Natural killer cell treated with Interleukin-12 subunit alpha and Interleukin-12 subunit beta and Interleukin-15 and Interleukin-18, amount 100 ng/mL, for 72 hours (primary cell): ENCODE measurements at places on chromosomes 12 and 14.
A peak's percentile ranks its signal among the peaks of the same experiment; 100 is the strongest.

DNA sequence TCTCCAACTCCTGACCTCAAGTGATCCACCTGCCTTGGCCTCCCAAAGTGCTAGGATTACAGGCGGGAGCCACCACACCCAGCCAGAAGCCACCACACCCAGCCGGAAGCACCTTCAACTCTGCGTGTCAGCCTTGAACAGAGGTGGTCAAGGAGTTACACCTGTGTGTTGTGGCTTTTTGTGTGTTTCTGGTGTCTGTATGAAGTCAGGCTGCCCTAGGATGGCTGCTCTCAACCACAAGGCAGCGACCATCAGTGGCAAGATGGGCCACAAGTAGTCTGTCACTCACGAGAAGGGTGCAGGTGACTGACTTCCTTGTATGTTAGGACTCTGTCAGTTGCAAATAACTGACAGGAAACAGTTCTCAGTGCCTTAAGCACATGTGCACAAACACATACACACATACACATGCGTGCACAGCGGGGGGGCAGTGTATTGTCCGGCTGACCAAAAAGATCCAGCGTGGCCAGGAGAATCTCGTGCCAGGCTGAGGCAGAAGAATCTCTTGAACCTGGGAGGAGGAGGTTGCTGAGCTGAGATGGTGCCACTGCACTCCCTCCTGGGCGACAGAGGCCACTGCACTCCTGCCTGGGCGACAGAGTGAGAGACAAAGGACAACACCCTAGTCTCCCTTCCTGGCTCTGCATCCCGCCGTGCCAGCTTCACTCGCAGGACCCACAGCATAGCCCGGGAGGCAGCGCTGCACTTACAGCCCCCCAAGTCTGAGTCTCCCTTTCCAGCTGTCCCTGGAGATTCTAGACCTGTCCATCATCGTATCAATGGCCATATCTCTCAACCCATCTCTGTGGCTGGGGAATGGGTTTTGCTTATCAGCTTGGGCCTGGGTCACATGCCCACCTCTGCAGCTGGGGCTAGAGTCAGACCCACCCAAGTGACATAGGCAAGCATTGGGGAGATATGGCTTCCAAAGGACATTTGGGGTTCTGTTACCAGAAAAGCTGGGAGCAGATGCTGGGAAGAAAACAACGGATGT is 13.7 kb downstream of the P2RX4 start:
- no peak for DNase-seq

- DNase-seq = no peak
These were observed 24.9 kb upstream of the CHGA start for GRCh38 chr14:92897922-92898565.

DNA sequence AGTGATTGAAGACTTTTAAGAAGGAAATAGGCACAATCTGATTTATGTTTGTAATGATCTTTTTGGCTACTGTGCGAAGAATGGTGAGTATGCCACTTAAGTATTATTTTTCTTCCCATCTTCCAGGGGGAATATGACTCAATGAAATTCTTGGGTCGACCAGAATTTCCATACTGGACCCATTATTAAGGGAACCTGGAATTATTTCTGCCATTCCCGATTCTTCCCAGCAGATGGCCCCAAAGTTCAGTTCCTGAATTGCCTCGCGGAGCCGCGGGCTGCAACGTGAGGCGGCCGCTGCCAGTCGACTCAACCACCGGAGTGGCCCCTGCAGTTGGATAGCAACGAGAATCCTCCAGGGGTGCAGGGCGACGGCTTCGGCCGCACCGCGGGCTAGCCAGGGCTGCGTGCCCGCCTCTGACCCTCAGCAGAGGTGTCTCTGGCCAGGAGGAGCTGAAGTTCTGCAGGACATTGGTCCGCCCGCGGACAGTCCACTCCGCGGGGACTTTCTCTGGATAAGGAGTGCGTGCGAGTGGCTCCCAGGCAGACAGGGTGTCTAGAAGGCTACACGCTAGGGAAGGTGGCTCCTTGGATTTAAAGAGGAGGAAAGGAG is 628 bp upstream of the TSHR start:
- peak; percentile 84 for DNase-seq

DNA sequence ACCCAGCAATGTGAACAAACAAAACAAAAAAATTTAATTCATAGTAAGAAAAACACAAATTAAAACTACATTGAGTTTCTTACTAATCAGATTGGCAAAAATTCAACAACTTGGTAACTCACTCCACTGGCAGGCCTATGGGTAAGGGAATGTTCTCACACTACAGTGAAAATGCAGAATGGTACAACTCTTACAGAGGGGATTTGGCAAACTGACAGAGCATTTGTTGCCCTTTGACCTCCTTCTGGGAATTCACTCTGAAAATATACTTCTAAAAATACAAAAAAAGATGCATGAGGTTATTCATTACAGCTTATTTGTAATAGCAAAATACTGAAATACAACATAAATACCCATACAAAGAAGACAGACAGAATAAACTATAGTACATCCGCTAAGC is 32.8 kb downstream of the ABCD2 start:
- no peak for DNase-seq

DNA sequence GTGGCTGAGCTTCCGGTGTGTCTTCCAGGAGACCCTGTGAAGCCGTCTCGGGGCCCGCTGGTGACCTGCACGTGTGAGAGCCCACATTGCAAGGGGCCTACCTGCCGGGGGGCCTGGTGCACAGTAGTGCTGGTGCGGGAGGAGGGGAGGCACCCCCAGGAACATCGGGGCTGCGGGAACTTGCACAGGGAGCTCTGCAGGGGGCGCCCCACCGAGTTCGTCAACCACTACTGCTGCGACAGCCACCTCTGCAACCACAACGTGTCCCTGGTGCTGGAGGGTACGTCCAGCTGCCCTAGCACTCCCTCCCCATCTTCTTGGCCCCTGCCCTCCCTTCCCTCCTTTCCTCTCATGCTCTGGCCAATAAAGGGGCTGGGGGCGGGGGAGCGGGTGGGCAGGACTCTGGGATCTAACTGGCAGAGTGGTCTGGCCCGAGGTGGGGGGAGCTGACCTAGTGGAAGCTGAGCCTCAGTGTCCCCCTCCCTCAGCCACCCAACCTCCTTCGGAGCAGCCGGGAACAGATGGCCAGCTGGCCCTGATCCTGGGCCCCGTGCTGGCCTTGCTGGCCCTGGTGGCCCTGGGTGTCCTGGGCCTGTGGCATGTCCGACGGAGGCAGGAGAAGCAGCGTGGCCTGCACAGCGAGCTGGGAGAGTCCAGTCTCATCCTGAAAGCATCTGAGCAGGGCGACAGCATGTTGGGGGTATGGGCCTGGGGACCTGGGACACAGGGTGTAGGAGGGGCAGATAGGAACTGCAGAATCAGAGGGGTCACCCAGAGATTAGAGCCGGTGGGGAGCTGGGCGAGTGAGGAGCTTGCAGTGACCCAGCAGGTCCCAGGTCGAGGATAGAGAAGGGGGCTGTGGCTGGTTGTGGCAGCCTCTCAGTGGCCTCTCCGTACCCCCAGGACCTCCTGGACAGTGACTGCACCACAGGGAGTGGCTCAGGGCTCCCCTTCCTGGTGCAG is 6.0 kb downstream of the ACVRL1 start:
- DNase-seq = no peak

DNA sequence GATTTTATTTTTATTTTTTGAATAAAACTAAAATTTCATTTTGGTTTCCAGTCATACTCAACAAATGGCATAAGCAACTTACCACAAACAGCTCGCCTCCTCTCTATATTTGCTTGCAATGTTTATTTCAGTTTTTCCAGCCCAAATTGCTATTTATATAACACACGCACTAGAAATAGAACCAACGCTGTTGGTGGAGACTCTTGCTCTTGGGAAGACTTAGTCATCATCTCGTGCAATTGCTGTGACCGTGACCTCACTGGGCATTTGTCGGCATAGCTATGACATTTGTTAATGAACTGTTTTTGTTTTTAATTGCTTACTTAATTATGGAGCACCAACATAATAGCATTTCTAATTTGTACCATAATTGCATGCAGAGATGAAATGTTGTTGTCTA is 153.1 kb upstream of the OTX2 start:
- no peak for DNase-seq

DNA sequence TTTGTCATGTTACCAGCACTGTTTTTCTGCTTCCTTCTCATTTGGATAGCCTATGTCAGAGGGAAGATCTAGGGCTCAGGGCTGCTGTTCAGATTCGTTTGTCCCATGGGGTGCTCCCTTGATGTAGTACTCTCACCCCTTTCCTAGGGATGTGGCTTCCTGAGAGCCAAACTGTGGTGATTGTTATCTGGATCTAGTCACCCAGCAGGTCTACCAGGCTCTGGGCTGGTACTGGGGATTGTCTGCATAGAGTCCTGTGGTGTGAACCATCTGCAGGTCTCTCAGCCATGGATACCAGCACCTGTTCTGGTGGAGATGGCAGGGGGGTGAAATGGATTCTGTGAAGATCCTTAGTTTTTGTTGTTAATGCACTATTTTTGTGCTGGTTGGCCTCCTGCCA is 5.5 kb upstream of the SERPINA11 start:
- DNase-seq = no peak

- no peak for DNase-seq
These were observed 543.4 kb downstream of the RPL10L start for GRCh38 chr14:46108228-46108627.

DNA sequence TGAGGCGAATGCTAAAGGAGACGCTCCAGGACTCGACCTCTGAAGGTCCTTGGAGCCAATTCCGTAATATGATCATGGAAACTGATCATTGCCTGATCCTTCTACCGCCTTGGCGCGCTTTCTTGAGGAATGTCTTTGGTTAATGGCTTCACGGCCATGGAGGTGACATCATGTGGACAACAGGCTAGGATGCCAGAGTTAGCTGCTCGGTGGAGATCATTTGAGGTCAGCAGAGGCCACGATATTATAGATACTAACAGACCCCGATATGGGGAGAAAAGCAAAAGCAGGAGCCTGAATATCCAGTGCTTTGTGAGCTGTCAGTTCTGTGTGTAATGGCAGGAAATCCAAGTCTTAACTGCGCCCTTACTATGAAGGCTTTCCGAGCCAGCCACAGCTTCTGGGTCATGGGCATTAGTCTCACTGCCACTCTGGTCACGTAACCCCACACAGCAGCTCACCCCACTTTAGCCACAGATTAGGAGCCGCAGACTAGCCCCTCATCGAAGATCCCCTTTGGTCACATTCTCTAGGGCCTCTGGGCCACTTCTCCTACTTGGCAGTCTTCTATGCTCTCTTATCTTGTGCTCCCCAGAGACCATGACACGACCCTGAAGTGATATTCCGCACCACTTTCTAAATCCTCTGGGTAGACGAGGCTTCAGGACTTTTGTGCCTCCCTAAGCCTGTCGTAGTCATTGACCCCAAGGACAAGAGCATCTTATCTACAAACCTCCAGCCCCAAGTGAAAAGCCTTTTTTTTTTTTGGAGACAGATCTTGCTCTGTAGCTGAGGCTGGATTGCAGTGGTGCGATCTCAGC is 724 bp upstream of the CS start:
- DNase-seq = no peak

- no peak for DNase-seq
These were observed 100.7 kb downstream of the LRRK2 start for GRCh38 chr12:40325349-40325960.

DNA sequence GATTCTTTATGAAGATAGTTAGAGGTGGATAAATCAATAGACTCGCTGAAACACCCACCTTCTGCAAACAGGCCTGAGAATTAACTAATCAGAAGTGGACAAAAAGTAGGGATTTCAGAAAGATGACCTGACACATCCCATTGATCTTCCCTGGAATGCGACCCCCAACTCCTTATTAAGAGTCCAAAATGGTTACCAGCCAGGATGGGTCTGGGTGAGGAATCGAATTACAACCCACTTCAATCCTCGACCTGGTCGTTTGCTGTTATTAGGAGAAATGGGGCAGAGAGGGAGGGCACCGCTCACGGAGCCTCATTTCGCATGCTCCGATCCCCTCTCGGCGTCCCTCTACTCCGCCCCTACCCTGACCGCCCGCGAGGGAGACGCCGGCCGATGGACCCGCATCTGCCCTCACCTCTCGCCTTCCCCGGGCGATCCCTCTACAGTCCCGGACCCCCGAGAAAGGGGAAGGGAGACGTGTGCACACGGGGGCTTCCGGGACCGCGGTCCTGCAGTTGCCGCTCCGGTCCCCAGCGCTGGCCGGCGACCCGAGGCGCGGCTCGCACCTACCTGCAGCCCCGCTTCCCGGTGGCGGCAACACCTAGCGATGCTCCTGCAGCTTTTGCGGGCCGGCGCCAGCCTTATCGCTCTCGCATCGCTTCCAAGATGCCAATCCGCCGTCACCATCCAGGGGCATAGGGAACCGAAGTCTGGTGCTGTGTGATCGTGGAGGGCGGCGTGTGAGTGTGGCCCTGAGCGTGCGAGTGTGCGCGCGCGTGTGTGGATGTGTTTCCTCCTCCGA is 69.3 kb upstream of the USP15 start:
- no peak for DNase-seq

DNA sequence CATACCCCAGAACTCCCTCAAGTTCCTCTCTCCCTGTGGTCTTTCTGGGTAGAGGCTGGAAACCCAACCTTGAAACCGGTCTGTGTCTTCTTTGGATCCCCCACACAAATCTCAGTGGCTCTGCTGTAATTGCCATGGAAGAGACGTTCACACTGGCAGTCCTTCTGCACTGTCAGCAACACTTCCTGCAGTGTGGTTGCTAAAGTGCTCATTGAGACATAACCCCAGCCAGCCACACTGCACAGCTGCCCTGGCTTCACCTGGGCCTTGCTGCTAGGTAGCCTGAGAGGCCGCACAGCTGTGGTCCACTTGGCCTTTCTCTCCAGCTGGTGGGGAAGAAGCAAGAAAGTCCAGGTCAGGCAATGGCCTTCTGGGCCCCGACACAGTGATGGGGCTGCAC is 2.4 kb downstream of the GZMH start:
- DNase-seq = no peak

- no peak for DNase-seq
These were observed 3.9 kb downstream of the CD163 start for GRCh38 chr12:7499636-7500035.

- DNase-seq = no peak
These were observed 83.2 kb downstream of the ALG10B start for GRCh38 chr12:38399711-38400206.

- DNase-seq = no peak
These were observed 70.4 kb downstream of the TMEM116 start for GRCh38 chr12:111942557-111942956.

- DNase-seq = no peak
These were observed 24.2 kb upstream of the CLEC14A start for GRCh38 chr14:38280081-38280480.

- DNase-seq = peak; percentile 72
These were observed 90.6 kb downstream of the PAPOLA start for GRCh38 chr14:96592591-96593386.

DNA sequence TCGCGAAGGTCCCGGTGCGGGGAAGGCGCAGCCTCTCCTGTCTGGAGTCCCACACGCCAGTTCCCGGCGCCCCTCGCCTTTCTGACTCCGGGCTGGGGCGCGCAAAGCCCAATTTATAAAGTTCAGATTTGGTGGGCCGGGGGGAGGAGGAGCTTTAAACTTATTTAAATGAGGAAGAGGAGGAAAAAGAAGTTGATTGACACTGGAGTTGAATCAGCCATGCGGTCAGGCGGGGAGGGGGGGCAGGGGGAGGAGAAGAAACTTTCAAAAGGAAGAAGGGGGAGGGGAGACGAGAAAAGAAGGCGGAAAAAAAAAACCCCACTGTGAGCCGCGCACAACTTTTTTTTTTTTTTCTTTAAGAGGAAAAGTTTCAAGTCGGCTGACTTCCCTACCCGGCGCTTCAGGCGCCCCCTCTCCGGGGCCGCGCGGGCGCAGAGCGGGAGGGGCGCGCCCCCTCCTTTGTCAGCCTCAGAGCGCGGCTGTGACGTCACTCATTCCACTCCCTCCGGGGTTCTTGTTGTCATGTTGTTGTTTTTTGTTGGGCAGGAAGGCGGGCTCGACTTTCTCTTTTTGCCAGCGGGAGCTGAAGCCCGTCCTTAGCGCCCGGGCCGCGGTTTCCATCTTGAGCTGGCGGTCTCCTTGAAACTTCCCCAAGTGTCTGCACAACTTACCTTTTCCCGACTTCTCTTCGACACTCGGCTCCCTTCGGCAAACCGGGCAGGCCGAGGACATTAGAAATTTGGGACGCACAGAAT is at the start of gene ZFP36L1:
Gene ZFP36L1, minus strand, starts transcription at position 89 of the 755 bp plus-strand sequence. CDS start 129 bp downstream, outside the sequence.
- peak; percentile 91 for DNase-seq
